ENCODE measurements at places on chromosomes 6 and 20.

- no peak for DNase-seq
Observed at GRCh38 chr6:139003751-139004150, 15.7 kb upstream of the REPS1 start.

- no peak for DNase-seq
Observed at GRCh38 chr6:45502456-45502855, 124.7 kb upstream of the SUPT3H start.

GRCh38 chr6:13916230-13916944 lies 8.4 kb upstream of the RNF182 start:
- no peak for DNase-seq

- DNase-seq = no peak
Observed at GRCh38 chr20:1002682-1003561, 811 bp upstream of the RSPO4 start.

DNA sequence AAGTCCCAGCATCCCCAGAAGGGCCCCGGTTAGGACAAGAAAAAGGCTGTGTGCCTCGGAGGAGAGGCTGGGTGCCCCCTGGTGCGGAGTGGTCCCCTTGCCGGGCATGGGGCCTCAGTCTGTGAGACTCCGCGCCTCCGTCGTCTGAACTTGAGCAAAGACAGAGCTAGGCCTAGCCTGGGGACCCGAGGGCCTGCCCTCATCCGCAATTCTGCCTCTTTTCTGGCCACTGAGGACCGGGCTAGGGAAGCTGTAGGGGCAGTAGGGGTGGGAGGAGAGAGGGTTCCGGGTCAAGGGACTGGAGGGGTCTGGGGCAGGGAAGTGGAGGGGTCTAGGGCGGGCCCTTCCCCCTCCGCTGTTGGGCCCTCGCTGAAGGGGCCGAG lies 550 bp upstream of the HSPA12B start:
- DNase-seq = no peak

- no peak for DNase-seq
Observed at GRCh38 chr6:19465760-19466159, 371.4 kb upstream of the ID4 start.

DNA sequence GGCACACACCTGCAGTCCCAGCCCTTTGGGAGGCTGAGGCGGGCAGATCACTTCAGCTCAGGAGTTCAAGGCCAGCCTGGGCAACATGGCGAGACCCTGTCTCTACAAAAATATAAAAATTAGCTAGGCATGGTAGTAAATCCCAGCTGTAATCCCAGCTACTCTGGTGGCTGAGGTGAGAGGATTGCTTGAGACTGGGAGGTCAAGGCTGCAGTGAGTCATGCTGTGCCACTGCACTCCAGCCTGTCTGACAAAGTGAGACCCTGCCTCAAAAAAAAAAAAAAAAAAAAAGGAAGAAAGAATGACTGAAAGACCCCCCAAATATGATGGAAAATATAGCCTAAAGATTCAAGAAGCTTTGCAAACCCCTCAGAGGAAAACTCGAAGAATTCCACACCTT lies 26.8 kb downstream of the METTL24 start:
- no peak for DNase-seq

DNA sequence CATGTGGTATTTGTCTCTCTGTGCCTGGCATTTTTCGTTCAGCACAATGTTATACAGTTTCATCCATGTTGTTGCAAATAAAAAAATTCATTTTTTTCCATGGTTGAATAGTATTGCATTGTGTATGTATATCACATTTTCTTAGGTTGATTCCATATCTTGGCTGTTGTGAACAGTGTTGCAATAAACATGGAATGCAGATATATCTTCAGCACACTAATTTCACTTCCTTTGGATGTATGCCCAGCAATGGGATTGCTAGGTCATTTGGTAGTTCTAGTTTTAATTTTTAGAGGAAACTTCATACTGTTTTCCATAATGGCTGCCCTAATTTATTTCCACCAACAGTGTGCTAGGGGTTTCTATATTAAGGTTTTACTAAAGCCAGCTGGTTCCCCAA lies 52.6 kb downstream of the GFRAL start:
- no peak for DNase-seq

- DNase-seq = no peak
Observed at GRCh38 chr6:89944826-89945407, 50.6 kb downstream of the GJA10 start.

GRCh38 chr6:129183681-129184301 lies 300.9 kb downstream of the LAMA2 start:
- no peak for DNase-seq

DNA sequence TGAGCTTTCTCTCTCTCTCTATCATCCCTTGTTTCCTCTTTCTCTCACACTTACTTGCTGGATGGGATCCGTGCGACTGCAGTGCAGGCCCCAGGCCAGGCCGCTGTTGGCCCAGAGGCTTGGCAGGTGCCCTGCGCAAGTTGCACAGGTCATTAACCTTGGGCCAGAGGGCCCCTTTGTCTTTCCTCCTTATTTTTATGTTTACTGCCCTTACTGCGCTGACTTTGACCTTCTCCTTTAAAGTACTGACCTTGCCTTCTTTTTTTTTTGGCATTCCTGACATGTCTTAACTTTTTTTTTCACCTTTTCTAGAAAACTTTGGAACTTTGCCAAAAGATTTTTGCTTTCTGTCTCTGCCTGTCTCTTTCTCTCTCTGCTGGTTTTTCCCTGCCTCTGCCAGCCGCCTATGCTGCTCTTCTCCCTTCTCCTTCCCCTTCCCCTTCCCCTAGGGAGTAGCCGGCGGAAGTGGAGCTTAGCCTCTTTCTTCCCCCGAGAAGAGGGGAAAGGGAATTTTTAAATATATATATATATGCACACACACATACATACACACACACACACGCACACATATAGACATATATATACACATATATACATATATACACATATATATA lies 59.6 kb upstream of the CDH4 start:
- no peak for DNase-seq

- no peak for DNase-seq
Observed at GRCh38 chr20:56626367-56627121, 2.6 kb upstream of the TFAP2C start.

- no peak for DNase-seq
Observed at GRCh38 chr20:62580733-62581132, 61.6 kb upstream of the SLCO4A1 start.

GRCh38 chr6:34587851-34588250 lies 31.7 kb upstream of the SPDEF start:
- no peak for DNase-seq

DNA sequence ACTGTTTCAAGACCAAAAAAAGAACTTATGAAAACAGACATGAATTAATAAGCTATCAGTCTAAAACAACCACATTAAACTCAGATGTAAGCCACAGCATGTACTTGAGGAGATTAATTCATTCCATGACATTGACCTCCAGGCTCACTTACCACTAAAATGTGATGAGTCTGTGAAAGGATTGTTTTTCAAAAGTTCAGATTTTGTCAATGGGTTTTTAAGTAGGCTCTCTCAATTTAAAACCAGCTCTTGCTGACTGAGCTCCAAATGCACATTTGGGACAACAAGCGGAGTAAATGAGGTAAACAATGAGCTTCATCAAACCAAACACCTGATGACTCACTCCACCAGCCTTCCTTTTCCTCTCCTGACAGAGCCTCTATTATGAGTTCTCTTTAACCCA lies 197.0 kb downstream of the SIM1 start:
- no peak for DNase-seq

- no peak for DNase-seq
Observed at GRCh38 chr20:47318586-47319516, 37.6 kb downstream of the ZMYND8 start.

GRCh38 chr6:41767112-41767833 lies 12.4 kb downstream of the FRS3 start:
- DNase-seq = no peak

- no peak for DNase-seq
Observed at GRCh38 chr6:92989656-92990055, 429.7 kb downstream of the EPHA7 start.

- no peak for DNase-seq
Observed at GRCh38 chr6:31610968-31611367, 4.1 kb upstream of the AIF1 start.

GRCh38 chr6:125974214-125974866 lies 12.0 kb upstream of the TRMT11 start:
- DNase-seq = no peak

GRCh38 chr6:7691675-7692452 lies 34.0 kb upstream of the BMP6 start:
- no peak for DNase-seq

DNA sequence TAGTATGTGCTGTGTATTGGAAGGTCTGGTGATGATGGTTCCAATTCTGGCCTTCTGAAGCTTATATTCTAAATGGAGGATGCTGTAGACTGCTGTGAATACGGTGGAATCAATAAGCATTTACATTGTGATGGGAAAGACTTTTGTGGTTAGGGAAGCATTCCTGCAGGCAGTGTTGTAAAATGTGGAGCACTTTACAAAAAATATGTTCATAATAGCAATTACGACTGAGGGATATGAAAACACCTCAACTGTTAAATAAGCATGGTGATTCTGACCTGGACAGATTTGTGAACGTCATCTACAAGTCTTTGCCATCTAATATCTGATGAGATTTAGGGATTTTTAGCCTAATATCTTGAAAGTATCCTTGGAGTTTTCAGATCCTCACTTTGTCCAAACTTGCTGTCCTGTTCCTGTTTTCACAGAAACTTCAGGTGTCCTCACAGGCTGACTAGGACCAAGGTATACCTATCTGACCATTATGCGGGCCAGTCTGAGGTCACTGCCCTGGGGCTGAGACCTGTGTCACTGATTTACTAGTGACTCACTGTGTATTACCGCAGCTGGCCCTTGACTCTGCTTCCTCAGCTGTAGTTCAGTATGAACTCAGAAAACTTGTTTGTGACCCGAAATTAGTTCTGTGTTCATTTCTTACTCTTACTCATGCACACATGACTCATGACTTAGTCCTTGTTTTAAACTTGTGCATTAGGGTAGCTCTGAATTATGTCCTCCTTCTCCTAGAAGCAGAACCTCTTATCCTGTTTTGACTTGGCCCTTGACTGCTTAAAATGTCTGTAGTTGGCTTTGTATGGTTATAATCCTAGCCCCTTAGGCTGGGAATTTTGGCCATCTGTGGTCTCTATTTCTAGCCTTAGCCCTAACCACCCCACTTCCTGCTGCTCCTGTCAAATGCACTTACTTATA lies 343.0 kb downstream of the CDKAL1 start:
- no peak for DNase-seq

DNA sequence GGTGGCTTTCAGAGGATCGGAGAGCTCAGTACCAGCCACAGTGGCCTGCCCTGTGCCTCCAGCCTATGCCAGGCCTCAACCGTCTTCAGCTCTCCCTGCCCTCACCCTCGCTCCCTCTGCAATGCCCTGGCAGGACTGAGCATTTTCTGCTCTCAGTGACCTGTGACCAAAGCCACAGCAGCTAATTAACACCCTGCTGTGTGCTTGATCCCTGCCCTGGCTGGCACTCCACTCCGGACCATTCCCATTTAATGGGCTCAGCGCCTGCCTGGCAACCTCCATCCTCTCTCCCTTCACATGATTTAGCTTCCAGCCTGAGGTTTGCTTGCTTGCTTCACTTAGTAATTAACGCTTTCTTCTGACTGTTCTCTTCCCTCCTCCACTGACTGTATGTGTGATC lies 287.5 kb downstream of the LRFN2 start:
- no peak for DNase-seq

DNA sequence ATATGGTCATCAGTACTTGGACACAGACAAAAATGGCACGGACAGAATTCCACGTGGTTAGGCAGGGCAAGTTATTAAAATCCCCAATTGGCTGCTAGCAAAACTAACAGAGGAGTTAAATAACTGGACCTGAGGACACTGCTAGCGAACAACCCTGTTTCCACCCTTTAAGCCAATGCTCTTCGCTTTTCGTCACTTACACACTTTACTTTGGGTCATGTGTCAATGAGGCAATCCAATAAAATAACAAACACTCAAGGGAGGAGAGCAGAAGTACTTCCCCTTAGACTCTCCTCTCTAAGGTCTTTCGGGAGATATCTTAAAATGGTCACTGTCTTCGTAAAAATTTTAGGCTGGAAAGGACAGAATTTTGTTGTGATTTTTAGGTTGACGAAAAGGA lies 68.6 kb downstream of the LCA5 start:
- DNase-seq = no peak

DNA sequence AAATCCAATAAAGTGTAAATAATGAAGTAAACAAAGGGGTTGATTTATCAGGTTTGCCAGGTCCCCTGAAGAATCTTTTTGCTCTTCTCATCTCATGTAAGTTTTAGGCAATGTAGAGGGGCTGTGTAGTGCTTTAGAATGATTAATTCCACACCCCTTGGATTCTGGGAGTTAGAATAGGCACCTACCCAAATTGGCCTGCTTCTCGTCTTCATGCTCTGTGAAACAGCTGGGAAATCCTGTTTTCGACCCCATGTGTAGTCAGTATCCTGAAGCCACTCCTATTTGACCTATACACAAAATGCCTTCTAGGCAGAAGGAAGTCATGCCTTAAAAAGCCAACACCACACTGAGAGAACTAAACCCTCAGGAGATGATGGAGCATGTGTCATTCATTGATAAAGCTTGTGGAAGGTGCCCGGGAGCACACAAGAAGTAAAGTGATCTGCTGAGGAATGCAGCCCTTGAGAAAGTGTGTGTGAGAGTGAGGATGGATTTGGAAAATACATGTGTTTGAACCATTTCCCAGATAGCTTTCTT lies 170.9 kb downstream of the KLHL32 start:
- DNase-seq = no peak

GRCh38 chr6:129262661-129263060 lies 379.7 kb downstream of the LAMA2 start:
- DNase-seq = no peak

GRCh38 chr6:44478158-44478557 lies 90.7 kb downstream of the CDC5L start:
- DNase-seq = no peak

GRCh38 chr20:8807480-8808201 lies 261.2 kb upstream of the PLCB4 start:
- DNase-seq = no peak

- no peak for DNase-seq
Observed at GRCh38 chr6:35973670-35974222, 50.7 kb downstream of the SLC26A8 start.

DNA sequence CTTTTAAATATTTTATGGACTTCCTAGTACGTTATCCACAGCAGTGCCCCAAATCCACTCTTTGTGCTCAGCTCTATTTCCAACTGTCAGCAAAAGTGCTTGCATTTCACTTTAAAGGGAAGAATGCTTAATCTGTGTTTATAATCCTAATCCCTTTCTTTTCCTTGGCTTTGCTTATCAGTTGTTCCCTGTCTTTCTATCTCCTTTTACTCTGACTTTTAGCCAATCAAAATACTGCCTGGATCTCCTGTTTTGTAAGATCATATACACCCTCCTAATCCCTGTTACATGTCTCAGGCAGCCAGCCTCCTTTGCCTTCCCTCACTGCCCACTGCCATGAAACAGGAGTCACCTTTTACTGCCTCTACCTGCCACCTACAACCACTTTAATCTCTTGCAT lies 102.9 kb downstream of the AIG1 start:
- no peak for DNase-seq

- DNase-seq = no peak
Observed at GRCh38 chr6:106612671-106613416, 16.5 kb downstream of the RTN4IP1 start.
